ENCODE measurements at places on chromosomes 3 and 15.

- DNase-seq: no peak
Observed at GRCh38 chr3:48475188-48475587, 28.7 kb downstream of the ATRIP start.

DNA sequence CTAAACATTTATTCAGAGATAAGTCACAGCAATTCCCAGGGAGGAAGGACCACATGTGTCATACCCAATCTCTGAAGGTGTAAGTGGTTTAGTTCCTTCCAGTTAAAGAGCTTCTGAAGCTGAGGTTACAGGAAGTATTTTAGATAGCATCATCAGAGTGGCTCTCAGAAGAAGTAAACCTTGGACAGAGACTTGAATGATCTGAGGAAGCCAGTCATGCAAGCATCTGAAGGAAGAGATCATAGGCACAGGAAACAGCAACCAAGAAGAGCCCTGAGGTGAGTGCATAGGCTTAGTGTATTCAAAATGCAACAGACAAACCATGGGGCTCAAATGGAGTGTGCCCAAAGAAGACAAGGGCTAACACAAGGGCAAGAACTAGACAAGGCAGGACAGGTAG, 210.3 kb downstream of the ULK4 start:
- DNase-seq: peak; percentile 20

- DNase-seq: no peak
Observed at GRCh38 chr3:159499031-159499793, 489.4 kb upstream of the IL12A start.

- no peak for DNase-seq
Observed at GRCh38 chr3:65811086-65811761, 227.5 kb downstream of the MAGI1 start.

- DNase-seq: no peak
Observed at GRCh38 chr3:79139395-79140068, 628.3 kb downstream of the ROBO1 start.

- peak; percentile 37 for DNase-seq
Observed at GRCh38 chr15:75606711-75607699, 18.5 kb downstream of the SNUPN start.

GRCh38 chr15:90818251-90819210, 49.9 kb upstream of the FURIN start:
- peak; percentile 66 for DNase-seq

GRCh38 chr3:143601723-143602484, 246.4 kb downstream of the SLC9A9 start:
- DNase-seq: no peak

GRCh38 chr3:143973259-143974021, 1.8 kb downstream of the DIPK2A start:
- peak; percentile 82 for DNase-seq

DNA sequence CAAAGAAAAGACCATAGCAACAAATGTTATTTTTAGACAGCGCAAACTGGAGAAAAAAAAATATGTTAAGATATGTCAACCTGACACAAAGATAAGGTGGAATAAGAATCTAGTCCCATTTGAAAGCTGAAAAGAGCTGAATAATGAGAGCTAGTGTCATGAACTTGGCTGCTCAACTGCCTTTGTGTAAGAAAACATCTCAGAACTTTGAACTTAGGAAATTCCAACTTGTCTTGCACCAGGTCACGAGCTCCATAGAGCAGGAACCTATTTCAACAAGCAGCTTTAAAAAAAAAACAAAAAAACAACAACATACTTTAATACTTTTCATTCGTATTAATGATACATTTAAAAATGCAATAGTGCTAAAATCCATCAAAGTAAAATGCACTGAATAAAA, 79.5 kb downstream of the ZNF280D start:
- no peak for DNase-seq

GRCh38 chr3:35549690-35550089, 89.6 kb upstream of the ARPP21 start:
- no peak for DNase-seq

DNA sequence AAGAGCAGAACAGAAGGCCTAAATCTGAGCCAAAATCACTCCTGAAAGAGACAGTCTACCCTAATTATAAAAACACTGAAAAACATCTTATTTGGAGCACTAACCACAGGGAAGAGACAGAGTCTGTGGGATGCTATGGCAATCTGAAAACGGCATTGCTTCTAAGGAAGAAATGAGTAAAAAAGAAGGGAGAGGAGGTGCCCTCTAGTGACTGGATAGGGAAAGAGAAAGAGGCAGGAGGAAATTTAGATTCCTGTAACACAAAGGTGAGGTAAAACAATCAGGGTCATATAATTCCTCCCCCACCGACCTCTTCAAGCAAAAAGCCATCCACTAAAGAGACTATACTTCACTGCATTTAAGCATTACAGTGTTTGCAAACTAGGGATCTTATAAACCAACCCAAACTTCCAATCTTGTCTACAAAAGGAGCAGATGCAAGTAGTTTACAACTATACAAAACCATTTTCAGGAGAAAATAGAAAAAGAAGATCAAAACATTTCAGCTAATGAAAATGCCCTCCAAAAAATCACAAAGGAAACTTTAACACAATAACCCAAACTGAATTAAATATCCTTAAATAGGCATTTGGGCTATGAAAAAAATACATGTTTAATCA, 32.6 kb downstream of the HACD2 start:
- DNase-seq: peak; percentile 28

GRCh38 chr3:49740427-49740826, 16.7 kb upstream of the GMPPB start:
- no peak for DNase-seq

DNA sequence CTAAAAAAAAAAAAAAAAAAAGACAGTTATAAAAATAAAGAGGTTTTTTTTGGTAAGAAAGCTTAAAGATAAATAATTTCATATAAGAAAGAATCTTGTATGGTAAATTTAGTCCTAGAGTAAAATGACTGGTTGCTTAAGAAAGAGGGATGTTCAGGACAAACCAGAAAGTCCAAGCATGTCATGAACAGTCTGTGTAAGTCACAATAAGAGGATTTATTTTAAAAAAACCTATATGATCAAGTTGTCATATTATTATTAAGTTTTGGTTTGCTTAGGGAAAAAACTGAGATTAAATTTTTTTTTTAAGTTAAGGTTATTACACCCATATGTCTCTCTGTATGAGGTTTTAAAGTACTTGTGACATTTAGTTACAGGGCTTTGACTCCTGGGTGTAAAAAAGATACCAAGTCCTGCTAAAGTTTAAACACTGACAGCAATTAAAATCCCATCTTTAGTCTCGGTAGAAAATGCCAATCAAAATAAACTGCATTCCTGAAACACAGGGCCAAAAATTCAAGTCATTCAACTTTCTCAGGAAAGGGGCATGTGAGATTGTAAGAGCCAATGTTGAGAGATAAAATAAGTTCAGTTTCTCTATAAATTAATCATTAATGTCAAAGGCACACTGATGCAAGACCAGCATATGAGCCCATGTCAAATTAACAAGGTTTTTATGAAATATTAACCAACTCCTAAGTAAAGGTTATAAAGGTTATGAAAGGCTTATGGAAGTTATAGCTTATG, 8.5 kb upstream of the BDH1 start:
- no peak for DNase-seq

DNA sequence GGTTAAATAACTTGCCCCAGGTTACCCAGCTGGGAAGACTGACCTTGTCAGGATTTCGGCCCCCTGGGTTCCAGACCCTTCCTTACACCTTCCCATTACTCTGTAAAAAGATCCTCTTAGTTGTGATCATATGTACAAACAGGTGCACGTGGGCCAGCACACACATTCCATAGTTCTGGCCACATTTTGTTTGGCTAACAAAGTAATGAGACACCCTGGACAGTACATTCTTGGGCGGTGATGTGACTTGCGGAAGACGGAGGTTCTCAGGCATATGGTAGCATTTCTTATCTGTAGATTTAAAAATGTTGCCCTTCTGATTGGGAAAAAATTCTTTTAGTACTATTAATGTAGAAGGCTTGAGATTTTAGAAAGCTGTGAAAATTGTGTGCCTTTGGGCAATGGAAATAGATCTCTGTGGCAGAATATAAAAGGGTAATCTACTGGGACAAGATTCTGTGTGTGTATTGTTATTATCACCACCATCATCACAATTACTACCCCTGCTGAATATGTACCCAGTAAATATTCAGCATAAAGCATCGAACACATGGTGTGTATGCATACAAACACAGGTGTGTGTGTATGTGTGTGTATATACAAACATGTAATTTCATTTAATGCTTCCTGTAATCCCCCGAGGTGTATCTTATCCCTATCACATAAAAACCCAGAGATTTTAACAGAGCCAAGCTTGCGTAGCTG, 205.4 kb upstream of the UBE2E1 start:
- DNase-seq: no peak

GRCh38 chr3:134106580-134106979, 76.9 kb upstream of the SLCO2A1 start:
- no peak for DNase-seq

DNA sequence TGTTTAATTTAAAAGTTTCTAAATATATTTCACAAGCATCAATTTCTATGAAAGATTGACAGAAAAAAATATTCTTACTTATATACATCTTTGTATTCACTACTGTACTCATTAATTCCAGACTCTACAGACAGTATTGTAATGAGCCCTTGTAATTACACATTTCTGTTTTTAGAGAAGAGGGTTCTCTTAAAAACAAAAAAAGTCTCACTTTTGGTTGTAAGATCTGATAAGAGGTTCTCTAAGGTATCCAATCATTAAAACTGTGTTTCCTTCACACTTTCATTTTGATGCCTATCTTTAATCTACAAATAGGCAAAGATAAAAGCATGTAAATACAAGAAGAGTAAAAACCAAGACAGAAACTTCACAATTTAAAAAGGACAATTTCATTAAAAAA, 75.6 kb downstream of the FBXL22 start:
- peak; percentile 30 for DNase-seq

DNA sequence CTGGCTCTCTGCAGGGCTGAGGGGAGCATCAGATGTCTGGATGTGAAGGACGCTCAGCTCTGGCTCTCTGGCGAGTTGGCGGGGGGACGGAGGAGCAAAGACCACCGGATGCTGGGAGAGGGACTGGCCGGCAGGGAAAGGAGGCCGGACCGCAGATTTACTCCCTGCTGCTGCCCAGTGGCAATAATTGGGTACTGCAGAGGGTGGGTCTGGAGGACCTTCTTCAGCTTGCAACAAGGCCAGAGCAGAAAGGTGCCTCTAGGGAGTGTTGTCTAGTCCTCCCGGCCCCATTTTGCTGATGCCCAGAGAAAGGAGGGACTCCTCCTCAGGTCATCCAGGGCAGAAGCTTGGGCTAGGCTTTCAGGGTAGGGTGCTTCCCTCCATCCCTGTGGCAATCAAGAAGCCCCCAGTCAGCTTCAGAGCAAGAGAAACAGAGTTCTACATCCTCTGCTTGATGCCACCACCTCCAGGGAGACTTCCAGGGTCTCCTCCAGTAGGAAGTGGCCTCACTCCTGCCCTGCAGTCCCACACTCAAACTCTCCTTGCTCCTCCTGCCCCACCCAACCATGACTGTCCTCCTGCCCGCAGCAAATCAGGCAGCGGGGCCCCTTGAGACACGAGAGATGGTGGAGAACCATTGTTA, 20.3 kb upstream of the CSPG4 start:
- peak; percentile 71 for DNase-seq

- no peak for DNase-seq
Observed at GRCh38 chr15:101543431-101543830, 53.9 kb upstream of the PCSK6 start.

GRCh38 chr3:142498397-142499180, 50.8 kb upstream of the XRN1 start:
- DNase-seq: peak; percentile 3

GRCh38 chr3:177905173-177906125, 630.8 kb upstream of the KCNMB2 start:
- DNase-seq: no peak

- DNase-seq: no peak
Observed at GRCh38 chr15:55824857-55825613, 82.1 kb upstream of the PRTG start.

- no peak for DNase-seq
Observed at GRCh38 chr3:5047764-5048419, 68.7 kb downstream of the BHLHE40 start.

DNA sequence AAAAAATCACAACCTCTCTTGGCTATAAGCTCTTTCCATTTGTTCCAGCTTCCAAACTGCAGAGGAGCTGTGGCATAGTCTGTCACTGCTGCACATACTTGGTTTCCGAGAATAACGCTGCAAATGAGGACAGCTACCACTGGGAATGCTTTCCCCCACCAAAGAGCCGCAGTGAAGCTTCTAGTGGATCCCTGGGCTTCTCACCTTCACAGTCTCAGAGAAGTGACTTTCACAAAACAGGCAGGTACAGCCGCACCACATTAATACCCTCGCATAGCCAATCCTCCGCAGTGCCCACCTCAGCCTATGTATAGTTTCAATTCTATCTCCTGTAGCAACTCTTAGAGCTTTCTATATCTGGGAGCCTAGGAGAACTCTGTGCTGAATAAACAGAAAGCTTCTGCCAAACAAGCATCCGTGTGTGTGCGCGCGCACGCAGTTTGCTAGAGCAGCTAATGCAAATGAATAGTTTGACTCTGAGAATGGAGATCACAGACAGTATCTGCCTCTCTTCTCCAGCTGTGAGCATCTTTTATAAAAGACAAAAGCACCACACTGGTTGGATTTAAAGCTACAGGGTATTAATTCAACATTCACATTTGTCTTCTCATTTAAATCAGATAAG, 81.9 kb upstream of the PLXND1 start:
- no peak for DNase-seq

DNA sequence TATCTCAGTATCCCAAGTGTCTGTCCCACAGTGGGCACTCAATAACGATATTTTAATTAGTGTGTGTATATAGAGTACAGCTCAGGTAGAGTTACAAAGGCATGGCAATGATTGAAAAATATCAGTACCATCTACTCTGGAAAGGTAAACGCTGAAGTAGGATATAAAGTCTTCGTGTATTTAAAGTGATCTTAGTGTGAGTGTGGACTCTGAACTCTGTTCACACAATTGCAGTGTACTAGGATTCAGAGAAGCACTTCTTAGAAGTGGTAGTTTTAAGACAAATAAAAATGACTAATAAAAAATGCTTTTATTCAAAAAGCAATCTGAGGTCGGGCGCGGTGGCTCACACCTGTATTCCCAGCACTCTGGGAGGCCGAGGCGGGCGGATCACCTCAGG, 62.9 kb upstream of the RAP2B start:
- no peak for DNase-seq

DNA sequence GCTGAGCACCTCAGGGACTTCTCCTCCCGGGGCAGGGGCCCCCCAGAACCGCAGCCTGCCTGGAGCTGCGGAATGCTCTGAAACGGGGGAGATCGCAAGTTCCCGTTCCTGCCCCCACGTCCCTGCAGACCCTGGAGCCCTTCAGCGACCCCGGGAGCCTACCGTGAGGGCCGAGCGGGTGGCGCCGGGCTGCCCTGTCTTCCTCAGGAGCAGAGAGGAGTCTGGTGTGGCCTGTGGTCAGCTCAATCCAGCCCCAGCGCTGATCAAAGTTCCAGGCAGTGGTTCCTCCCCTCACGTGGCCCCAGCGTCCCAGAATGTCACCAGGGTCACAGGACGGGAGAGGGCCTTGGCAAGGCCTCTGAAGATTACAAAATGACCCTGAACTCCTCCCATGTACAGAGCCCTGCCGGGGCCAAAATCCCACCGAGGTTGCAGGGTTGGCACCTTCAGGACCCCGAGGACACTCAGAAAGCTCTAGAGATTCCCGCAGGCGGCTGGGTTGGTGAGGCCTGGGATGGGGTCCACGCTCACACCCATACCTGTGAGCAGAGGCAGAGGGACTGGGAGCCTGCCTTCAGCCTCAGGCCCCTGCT, at the start of gene CPN2:
TSS of gene CPN2 (minus strand) at position 249 of the 593 bp plus-strand sequence. CDS start 8,626 bp downstream, outside the sequence.
- no peak for DNase-seq

GRCh38 chr15:52361494-52361893, 65.9 kb upstream of the MYO5C start:
- no peak for DNase-seq

All from activated CD4-positive, alpha-beta T cell treated with anti-CD3 and anti-CD28 coated beads, Interleukin-2, Interleukin-6, amounts not matched to agents 100 ng/mL and 50 ng/mL, durations not matched to agents 16 hours and 8 hours (primary cell).